NCI-H187 treated with DMSO at 0.1 percent for 48 hours (cell line): ENCODE measurements at places on chromosomes 1 and 21.

GRCh38 chr1:208541225-208541855 lies 297.2 kb upstream of the PLXNA2 start:
- no peak for DNase-seq

DNA sequence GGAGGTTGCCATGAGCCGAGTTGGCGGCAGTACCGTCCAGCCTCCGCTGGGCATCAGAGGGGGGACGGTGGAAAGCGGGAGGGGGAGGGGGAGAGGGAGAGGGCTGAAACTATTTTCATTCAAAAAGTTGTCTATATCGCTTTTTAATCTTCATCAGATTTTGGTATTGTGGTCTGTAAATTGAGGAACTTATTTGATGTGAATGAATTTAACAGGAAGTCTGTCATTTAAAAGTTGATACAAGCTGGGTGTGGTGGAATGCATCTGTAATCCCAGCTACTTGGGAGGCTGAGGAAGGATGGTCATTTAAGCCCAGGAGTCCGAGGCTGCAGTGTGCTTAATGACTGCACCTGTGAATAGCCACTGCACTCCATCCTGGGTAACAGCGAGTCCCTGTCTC lies 3.0 kb upstream of the EPHX4 start:
- no peak for DNase-seq

- DNase-seq: no peak
Observed at GRCh38 chr21:41817228-41817627, 50.4 kb upstream of the RIPK4 start.

- no peak for DNase-seq
Observed at GRCh38 chr1:7384679-7385078, 386.4 kb upstream of the VAMP3 start.

DNA sequence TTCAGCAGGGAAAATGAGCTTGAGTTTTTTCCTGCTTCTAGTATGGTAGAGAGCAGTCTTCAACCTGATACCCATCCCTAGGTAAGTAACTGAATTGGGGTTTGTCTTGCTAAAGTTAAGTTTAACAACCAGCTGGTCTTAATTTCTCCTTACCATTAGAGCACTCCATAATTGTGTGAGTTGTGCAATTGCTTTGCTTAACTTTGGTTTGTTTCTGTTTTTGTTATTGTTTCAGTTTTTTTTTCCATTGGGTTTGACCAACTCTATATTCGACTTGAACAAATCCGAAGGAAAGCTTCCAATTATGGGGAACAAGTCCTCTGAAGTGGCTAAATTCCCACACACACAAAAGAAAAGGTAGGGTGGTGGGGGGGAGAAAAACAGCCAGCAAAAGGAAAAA lies 641.1 kb downstream of the PLA2G4A start:
- no peak for DNase-seq
